Stimulated activated CD4-positive, alpha-beta T cell treated with anti-CD3 and anti-CD28 coated beads, Interleukin-15, amount 100 ng/mL, for 1 hour (primary cell): ENCODE measurements at places on chromosomes 2 and 18.

- no peak for DNase-seq
Measured at GRCh38 chr18:46374850-46375249, 270.7 kb downstream of the HAUS1 start.

GRCh38 chr2:12479065-12479601 lies 237.6 kb upstream of the TRIB2 start:
- no peak for DNase-seq

DNA sequence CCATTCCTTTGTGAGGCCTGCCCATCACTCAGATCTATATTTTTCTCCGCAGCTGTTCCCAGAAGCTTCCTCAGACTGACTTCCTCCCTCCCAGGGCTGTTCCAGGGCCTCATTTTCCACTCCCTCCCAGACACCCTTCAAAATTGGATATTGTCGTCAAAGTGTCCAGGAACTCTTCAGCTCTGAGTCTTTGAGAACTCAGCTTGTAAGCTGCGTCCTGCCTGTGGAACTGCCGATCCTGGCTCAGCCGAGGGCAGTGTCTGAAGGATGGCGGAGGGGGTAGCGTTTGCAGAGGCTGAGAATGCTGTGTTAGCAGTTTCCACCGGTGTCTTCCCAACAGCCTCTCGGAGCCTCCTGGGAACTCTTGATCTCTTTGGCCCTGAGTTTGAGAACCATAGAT lies 27.1 kb downstream of the NCK2 start:
- no peak for DNase-seq

- no peak for DNase-seq
Measured at GRCh38 chr2:170679607-170680079, 35.5 kb upstream of the SP5 start.

- DNase-seq, result no peak
Measured at GRCh38 chr18:59502274-59503175, 143.5 kb upstream of the LMAN1 start.
